ENCODE measurements at places on chromosomes 6 and 20. TPM values are rescaled to one million over a fixed set of nuclear protein-coding genes. Genes with fewer than 3 reads are reported as not detected.
A peak's percentile ranks its signal among the peaks of the same experiment; 100 is the strongest.

BPIFB1 gene
- not detected for total RNA-seq

- DNase-seq: peak; percentile 46
Observed at GRCh38 chr6:153015094-153015640, 12.7 kb upstream of the MTRF1L start.

GRCh38 chr6:14075095-14075503, 42.5 kb upstream of the CD83 start:
- peak; percentile 54 for DNase-seq

SLC17A9 gene
- not detected for total RNA-seq

- no peak for DNase-seq
Observed at GRCh38 chr6:13611715-13612114, 3.4 kb upstream of the NOL7 start.

GRCh38 chr20:59948828-59949720, 8.9 kb downstream of the FAM217B start:
- DNase-seq: peak; percentile 43

DNA sequence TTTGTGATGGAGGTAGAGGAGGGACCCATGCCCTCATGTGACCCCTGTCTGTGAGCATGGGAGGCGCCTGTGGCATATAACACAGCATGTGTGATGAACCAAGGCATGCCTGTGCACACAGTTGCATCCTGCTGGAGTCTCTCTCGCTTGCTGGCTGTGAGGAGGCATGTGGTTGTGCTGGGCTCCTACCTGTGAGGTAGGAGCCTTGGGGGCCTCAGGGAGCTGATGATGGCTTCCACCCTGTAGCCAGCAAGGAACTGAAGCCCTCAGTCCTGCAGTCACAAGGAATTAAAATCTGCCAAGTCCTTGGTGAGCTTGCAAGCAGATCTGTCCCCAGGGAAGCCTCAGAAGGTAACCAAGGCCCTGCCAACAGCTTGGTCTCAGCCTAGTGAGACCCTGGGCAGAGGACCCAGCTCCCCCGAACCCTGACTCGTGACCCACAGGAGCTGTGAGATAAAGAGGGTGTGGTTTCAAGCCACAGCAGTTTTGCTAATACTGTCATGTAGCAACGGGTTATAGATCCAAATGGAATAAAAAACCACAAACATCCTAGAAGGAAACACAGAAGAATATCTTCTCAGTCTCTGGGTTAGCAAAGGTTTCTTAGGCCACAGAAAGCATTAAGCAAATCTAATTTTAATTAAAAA, 145.7 kb downstream of the WDR27 start:
- no peak for DNase-seq

DNA sequence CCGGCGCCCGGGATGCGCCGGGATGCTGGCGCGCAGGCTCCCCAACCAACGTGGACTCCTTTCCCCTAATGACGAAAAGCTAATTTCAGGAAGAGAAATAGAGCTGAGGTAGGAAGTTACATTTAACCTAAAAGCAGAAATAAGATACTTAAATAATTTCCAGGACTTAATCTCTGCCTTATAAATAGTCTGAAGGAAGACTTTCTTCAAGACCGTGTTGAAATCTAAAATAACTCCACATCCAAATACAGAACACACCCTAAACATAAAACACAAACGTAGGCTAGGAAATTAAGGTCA, 1.3 kb downstream of the ASF1A start:
- no peak for DNase-seq

All from HT1080 (cell line).